Liver (tissue), 10 donors: ENCODE measurements at places on chromosomes 6 and 20.

DNA sequence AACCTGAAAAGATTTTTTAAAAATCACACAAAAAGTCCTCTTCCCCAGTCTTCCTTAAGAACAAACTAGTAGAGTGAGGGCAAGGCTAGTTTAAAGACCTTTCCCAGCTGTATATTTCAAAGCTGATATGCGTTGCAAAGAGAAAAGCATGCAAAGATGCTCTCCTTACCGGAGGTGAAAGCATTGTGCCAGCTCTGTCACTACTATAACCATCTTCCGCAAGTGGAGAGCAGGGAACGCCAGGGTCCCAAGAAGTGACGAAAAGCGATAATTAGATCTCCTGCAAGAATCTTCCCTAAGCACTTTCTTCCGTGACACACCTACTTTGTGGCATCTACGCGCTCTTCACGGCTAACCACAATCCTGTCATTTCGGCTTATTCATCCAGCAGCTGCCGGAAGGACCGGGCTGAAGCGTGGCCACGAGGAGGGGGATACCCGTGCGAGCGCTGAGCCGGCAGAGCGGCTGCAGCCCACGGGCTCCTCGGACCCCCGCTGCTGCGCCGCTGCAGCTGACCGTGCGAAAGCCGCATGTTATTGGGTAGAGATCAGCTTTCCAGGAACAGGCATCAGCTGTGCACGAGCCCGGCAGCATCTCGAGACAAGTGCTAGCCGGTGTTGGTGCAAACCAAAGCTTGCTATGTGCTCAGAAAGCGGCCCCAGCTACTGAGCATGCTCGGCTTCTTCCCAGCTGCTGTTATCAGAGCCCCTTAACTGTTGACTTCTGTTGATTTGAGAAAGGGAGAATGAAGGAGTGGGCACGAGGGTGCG lies 57.2 kb upstream of the ARHGAP18 start:
- peak overlapping the region; percentile 44 for H3K4me3 ChIP-seq
- H3K36me3 ChIP-seq: no peaks in the 10 kb centered on the region
- peaks cover 7% of the 10 kb centered on the region for H3K4me1 ChIP-seq
- no peak overlapping the region for H3K27ac ChIP-seq
- no peak for DNase-seq
- H3K27me3 ChIP-seq: no peaks in the 10 kb centered on the region

GRCh38 chr6:124430740-124431318 lies 531.4 kb upstream of the RNF217 start:
- no peak overlapping the region for H3K4me3 ChIP-seq
- no peaks in the 10 kb centered on the region for H3K27me3 ChIP-seq
- DNase-seq: no peak
- H3K27ac ChIP-seq: no peak overlapping the region

- H3K36me3 ChIP-seq: peaks cover 1% of the 10 kb centered on the region
- H3K27ac ChIP-seq: no peak overlapping the region
- DNase-seq: no peak
- H3K4me3 ChIP-seq: no peak overlapping the region
Observed at GRCh38 chr6:105346052-105346451, 56.8 kb downstream of the PREP start.

GRCh38 chr6:164045082-164045481 lies 630.6 kb downstream of the QKI start:
- peaks cover 3% of the 10 kb centered on the region for H3K27me3 ChIP-seq
- H3K36me3 ChIP-seq: no peaks in the 10 kb centered on the region
- no peak for DNase-seq
- no peaks in the 10 kb centered on the region for H3K4me1 ChIP-seq
- H3K4me3 ChIP-seq: no peak overlapping the region

DNA sequence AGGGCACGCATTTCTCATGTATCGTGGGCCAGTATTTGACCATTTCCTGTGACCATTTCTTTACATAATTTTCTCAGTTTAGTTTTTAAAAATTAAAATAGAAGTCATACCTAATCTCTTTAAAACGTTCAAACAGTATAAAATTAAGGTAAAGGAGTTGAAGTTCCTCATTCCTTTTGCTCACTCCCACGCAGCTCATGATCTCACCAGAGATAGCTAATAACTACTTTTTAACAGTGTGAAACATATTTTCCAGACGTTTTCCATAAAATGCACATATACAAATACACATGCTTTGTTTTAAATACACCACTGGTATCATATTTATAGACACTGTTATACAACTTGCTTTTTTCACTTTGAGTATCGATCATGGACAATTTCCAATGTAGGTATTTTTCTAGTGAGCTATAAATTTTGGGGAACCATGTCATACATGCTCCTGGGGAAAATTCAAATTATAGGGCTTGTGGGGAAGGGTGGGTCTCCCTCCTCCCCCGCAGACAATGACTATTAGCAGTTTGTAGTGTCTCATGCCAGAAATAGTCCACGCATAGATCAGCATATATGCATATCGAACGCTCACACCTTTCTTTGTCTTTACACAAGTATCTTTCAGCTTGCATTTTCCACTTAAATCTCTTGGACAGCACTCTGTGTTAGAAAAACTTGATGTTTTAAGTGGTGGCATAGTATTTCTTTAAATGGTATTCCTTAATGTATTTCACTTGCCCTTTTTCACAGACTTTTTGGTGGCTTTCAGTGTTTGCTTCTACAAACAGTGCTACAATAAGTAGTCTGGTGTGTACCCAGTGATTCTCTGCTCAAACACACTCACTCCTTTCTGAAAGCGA lies 145.5 kb upstream of the ZNF217 start:
- no peaks in the 10 kb centered on the region for H3K27me3 ChIP-seq
- peaks cover 25% of the 10 kb centered on the region for H3K4me1 ChIP-seq
- H3K36me3 ChIP-seq: no peaks in the 10 kb centered on the region
- no peak for DNase-seq

- H3K27ac ChIP-seq: no peak within 1 kb of the TSS
- peak within 1 kb of the TSS; percentile 49 for H3K4me3 ChIP-seq
- H3K36me3 ChIP-seq: no peaks in the 10 kb centered on the region
- no peak for DNase-seq
Observed at GRCh38 chr6:105179244-105180065, at the start of gene POPDC3. Gene POPDC3 (minus strand): TSS chr6:105180014. CDS start chr6:105161909, 18,105 bp downstream.

DNA sequence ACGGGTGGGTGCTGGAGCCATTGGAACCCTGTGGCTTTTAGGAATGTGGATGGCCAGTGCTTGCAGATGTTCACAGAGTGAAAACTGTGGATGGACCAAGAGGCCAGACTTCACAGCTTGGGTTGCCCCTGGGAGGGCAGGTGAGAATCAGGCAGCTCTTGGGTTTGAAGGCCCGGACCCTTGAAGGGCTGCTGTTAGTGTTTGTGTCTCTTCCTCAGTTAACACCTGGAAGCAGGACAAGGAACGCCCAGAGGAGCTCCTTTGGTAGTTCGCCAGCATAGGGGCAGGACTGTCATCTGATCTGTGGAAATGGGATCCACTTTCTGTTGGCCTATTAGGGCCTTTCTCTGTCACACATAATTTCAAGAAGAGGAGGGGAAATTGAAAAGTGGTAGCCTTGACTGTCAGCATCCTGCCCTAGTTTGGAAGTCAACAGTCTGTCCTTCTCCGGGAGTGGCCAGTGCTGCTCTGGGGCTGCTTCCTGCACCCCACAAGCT lies 43.6 kb downstream of the RIOK1 start:
- DNase-seq: no peak
- H3K27ac ChIP-seq: no peak overlapping the region
- no peak overlapping the region for H3K4me3 ChIP-seq

- no peaks in the 10 kb centered on the region for H3K4me1 ChIP-seq
- no peak overlapping the region for H3K4me3 ChIP-seq
- no peaks in the 10 kb centered on the region for H3K27me3 ChIP-seq
- H3K27ac ChIP-seq: no peak overlapping the region
Observed at GRCh38 chr6:40841721-40842120, 197.3 kb downstream of the UNC5CL start.

GRCh38 chr6:35850208-35850607 lies 45.1 kb downstream of the LHFPL5 start:
- no peak for DNase-seq
- H3K4me1 ChIP-seq: no peaks in the 10 kb centered on the region
- H3K4me3 ChIP-seq: no peak overlapping the region
- peaks cover 2% of the 10 kb centered on the region for H3K36me3 ChIP-seq
- no peaks in the 10 kb centered on the region for H3K27me3 ChIP-seq

DNA sequence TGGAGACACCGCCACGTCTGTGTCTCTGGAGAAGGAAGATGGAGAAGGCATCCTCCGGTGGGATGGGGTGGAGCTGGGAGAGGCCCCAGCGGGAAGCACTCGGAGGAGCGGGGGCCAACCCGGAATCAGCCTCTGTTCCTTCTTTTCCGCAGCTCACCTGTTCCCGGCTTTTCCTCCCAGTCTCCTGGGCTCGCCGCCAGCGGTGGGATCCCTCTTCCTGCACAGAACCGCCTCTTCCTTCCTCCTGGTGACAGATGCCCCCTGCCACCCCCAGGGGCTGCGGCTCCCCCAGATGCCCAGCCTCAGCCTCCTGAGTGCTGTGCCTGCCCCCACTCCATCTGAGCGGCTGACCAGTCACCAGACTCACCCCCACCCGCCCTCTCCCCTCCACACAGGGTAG lies 23.3 kb downstream of the RAMACL start:
- H3K4me3 ChIP-seq: no peak overlapping the region
- no peaks in the 10 kb centered on the region for H3K36me3 ChIP-seq
- H3K4me1 ChIP-seq: no peaks in the 10 kb centered on the region
- no peak overlapping the region for H3K27ac ChIP-seq
